Stimulated activated CD8-positive, alpha-beta memory T cell treated with anti-CD3 and anti-CD28 coated beads, Interleukin-7, amount 100 ng/mL, for 1 hour (primary cell): ENCODE measurements at places on chromosomes 2 and 18.

DNA sequence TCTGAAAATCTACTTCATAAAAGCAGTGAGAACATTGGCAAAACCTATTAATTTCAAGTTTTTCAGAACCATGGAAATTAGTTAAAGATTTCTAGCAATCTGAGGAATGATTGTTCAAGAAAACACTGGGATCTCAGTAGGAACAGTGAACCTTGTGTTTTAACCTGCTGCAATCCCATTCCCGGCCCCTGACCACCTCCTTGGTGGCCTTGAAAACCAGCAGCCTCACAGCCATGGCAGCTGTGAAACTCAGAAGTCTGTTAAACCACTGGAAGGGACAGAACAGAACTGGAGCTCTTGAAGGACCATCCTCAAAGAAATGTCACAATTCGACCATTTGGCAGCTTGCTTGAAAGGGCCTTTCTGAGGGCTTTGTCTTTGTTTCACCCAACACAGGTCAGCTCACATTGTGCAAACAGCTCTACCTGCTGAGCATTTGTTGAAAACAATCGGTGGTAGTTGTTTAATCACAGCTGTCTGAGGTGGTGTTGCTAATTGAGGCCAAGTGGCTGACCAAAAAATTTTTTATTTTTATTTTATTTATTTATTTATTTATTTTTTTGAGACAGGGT is 25.8 kb downstream of the NEDD4L start:
- DNase-seq = no peak

DNA sequence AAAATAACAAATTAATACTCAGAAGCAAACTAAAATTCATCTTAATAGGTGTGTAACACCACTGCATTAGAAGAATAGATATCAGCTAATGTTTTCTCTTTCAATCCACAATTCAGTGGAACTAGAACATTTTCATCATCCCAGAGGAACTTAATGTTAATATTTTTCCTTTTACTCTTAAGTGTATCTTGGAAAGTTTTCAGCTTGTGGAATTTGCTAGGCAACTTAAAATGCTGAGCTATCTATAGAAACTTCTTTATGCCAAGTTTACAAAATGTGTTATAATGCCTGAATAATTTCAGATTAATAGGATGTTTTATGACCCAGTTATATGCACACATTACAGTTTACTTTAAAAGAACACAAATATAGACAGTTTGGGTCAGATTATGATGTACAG is 86.6 kb upstream of the FAM237A start:
- DNase-seq = no peak

DNA sequence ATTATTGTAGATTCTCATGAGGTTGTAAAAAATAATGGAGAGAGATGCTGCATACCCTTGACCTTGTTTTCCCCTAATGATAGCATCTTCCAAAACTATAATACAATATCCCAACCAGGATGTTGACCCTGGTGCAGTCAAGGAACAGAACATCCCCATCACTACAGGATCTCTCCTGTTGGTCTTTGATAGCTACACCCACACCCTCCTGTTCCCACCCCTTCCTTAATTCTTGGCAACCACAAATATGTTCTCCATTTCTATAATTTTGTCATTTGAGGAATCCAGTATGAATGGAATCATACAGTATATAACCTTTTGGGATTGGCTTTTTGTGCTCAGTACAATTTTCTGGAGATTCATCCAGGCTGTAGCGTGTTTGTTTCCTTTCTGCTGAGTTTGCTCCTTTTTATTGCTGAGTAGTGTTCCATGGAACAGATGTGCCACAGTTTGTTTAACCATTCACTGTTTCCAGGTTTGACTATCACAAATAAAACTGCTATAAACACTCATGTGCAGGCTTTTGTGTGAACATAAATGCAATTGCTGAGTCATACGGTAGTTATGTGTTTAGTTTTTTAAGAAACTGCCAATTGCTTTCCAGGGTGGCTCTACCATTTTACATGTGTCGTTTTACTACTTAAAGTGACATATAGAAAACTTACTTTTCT is 22.2 kb downstream of the MCFD2 start:
- no peak for DNase-seq

GRCh38 chr18:7147399-7147798 is 29.8 kb upstream of the LAMA1 start:
- DNase-seq = no peak

- no peak for DNase-seq
These were observed 8.2 kb upstream of the NFE2L2 start for GRCh38 chr2:177272765-177273164.

GRCh38 chr2:230202430-230203109 is 17.2 kb downstream of the SP110 start:
- DNase-seq = no peak

DNA sequence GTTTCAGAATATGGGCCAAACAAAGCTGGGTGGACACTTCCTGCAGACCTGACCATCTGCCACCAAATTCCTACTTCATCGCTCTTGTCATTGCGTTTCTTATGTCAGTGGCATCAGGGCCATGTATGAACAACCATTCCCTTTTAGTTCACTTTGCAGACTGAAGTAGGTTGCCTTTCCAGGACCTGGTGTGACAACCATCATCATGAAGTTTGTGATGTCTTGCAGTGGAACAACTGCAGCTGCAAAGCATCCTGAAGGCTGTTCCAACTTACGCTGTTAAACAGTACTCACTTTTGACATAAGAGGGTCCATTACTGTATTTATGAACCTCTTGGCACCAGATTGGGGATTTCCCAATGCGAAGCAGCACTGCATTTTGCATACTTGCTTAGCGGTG is 511.6 kb downstream of the ARHGAP15 start:
- no peak for DNase-seq

DNA sequence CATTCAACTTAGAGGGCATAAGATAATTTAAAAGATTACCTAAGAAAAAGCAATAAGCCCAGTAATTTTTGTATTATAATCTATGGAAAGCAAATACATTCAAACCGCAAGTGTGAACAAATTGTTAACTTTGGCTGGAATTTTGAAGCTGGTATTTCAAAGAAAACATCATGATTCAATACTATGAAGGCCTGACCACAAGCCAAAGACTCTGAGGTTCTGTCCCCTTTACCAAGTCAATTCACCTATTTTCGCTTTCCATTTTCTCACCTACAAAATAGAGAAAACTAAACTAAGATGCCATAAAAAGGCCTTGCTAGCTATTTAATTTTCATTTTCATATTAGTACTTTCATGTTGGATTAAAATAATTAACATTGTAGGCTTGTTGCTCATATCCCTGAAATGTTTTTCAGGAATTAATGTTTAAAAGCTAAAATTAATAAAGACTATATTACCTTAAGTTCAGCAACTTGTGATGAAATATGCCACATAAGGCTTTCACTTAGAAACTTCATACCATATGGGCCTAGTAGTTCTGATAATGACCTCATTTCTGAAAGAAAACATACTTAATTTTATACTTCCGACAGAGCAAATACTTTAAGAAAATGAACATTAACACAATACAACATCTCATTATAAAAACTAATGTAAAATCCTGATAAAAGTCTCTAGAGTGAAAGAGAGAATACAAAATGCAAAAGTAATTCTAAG is 85.7 kb upstream of the FRZB start:
- no peak for DNase-seq

GRCh38 chr2:211241891-211242290 is 685.5 kb downstream of the CPS1 start:
- DNase-seq = no peak

GRCh38 chr2:222688917-222689316 is 17.5 kb downstream of the MOGAT1 start:
- no peak for DNase-seq

DNA sequence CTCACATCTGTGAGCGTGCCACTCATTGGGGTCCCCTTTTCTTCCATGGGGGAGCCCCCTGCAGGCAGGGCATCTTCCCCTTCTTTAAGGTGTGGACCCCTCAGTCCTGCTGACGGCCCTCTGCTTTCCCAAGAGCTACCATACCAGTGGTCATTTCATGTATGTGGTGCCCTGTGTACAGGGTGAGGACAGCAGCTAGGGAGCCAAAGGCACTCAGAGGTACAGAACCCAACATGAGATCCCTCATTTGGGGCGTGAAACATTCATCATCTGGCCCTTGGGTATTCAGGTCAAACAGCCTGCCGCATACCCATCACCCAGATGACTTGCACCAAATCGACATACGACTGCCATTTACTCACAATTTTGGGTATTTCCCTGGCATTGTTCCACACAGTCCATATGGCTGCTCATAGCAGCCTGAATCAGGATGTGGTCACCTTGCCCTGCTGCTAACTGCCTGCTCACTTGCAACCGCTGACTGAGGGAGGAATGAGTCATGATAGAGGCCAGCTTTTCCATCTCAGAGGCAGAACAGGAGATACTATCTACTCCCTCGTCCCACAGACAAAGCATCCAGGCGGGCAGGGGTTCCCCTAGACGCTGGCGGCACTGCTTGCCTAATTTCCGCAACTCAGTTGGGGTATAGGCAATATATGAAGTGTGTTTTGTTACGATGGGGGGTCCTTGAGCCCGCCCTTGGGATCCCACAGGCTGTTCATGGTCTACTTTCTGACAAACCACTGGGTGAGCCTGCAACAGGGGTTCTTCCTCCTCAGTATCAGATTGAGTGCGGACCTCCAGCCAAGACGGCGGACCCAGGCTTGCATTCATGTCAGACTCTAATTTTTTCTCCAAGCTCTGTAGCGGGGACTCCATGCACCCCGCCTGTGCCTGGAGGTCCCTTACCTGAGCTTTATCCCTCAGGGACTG is 228.6 kb downstream of the SATB2 start:
- no peak for DNase-seq

DNA sequence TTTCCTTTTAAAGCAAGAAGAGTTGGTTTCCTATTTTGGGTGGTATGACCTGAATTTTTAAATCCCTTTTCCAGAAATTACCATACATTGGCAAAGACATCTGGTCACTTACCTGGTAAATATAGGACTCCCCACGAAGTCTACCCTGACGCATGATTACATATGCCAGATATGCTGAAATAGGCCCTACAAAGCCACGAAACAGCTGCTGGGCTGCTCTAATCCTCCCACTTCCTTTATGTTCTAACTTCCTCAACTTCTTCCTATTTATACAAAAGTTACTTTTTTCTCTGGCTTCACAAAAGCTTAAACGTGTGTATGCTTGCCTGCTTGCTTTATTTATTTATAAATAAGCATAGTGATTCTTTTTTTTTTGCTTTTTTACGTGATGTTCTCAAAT is 186.0 kb upstream of the EPHA4 start:
- no peak for DNase-seq

DNA sequence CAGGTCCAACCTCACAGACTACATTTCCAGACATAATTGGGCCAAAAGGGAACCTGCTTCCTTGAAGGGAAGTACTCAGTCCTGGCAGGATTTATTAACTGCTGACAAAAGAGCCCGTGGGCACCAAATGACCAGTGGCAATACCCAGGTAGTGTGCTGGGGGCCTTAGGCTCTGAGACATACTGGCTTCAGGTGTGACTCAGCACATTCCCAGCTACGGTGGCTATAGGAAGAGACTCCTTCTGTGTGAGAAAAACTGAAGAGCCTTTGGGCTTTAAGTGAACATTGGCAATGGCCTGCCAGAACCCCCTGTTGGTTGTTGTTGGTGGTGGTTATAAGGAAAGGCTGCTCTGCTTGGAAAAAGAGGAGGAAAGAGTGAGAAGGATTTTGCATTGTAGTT is 401.8 kb downstream of the KCNJ3 start:
- no peak for DNase-seq

GRCh38 chr2:45993476-45993991 is 303.7 kb upstream of the EPAS1 start:
- peak; percentile 18 for DNase-seq

GRCh38 chr18:62555135-62555534 is 32.3 kb downstream of the ZCCHC2 start:
- DNase-seq = no peak

- no peak for DNase-seq
These were observed 50.1 kb upstream of the MAPRE2 start for GRCh38 chr18:34991152-34991551.

- DNase-seq = no peak
These were observed 46.1 kb downstream of the CFAP36 start for GRCh38 chr2:55565613-55566012.

GRCh38 chr2:45191146-45191863 is 182.1 kb upstream of the SIX2 start:
- DNase-seq = no peak

DNA sequence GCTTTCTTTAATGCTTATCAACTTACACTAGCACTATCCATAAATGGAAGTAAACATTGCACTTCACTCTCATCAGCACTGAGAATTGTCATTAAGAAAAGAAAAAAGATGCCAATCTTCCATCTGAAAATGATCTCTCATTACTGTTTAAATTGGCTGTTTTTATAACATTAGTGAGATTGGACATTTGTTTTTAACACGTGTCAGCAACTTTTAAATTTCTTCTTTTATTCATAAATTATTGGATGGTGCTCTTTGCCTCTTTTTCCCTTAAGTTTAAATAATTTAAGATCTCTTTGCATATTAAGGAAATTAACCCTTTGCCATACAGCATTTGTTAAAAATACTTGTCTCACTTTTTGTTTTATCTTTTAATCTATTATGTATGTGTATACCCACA is 146.5 kb upstream of the CHST9 start:
- DNase-seq = no peak

GRCh38 chr18:68342039-68342659 is 372.8 kb downstream of the TMX3 start:
- no peak for DNase-seq

- no peak for DNase-seq
These were observed 37.6 kb downstream of the SDC1 start for GRCh38 chr2:20187331-20187730.

GRCh38 chr2:230459216-230459615 is 43.2 kb downstream of the SP100 start:
- no peak for DNase-seq

DNA sequence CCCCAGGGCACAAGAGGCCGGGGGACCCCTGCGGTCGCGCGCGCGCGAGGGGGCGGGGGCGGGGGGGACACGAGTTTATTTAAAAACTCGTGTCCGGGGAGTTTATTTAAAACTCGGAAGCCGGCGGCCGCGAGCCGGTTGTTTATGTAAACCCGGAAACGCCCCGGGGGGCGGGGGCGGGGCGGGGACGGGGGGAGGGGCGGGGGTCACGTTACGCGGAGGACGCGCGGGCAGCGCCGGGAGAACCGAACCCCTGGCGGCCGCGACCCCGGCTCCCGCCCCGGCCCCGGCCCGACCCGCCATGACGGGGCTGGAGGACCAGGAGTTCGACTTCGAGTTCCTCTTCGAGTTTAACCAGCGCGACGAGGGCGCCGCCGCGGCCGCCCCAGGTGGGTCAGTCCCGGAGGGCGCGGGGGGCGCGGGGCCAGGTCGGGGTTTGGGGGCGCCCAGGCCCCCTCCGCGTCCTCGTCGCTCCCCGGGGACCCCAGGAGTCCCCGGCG is 4.4 kb downstream of the NFATC1 start:
- DNase-seq = peak; percentile 64

GRCh38 chr2:100302585-100302892 is 19.8 kb downstream of the LONRF2 start:
- no peak for DNase-seq

- no peak for DNase-seq
These were observed 7.1 kb downstream of the HS1BP3 start for GRCh38 chr2:20643826-20644225.

GRCh38 chr2:32342801-32343200 is 14.0 kb upstream of the BIRC6 start:
- DNase-seq = no peak

- no peak for DNase-seq
These were observed 16.4 kb upstream of the CYS1 start for GRCh38 chr2:10096641-10097040.
